ENCODE measurements at places on chromosomes 5 and 9.

DNA sequence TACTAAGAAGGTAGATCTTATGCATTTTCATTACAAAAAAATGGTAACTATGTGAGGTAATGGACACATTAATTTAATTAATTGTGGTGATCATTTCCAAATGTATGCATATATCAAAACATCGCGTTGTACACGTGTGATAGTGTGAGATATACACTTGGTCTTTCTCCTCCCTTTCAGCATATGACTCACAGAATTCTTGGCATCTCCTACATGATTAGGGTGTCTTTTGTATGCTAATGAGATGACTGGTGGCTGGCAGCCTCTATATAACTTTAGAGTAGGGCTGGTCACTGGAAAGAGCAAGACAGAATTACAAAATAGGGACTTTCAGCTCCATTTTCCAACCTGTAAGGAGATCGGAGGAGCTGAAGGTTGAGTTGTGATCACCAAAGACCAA, 1167.6 kb downstream of the CDH12 start:
- DNase-seq, result no peak

- DNase-seq, result no peak
These were observed 391.0 kb upstream of the PTPRD start for GRCh38 chr9:11003836-11004235.

- no peak for DNase-seq
These were observed 74.3 kb downstream of the SLC44A1 start for GRCh38 chr9:105318729-105319191.

- DNase-seq, result no peak
These were observed 171.3 kb downstream of the ST8SIA4 start for GRCh38 chr5:100731768-100732167.

DNA sequence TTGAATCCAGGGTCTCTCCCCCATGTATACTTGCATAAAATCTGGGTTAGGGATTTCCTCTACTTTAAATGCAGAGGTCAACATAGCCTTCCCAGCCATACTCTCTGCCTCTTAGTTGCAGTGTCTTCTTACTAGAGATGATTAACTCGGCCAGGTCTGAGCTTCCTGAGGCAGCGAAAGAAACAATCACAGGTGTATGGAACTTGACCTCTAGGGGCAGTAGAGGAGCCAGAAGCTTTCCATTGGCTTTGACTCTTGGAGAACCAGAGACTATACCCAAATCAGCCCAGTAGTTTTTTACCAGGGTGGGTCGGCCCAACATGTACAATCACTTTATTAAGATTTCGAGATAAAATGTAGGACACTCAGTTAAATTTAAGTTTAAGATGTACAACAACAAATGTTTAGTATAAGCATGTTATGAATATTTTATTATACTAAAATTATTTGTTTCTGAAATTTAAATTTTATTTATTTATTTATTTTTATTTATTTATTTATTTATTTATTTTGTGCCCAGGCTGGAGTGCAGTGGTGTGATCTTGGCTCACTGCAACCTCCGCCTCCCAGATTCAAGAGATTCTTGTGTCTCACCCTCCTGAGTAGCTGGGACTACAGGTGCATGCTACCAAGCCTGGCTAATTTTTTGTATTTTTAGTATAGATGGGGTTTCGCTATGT, 48.0 kb upstream of the DMRT3 start:
- DNase-seq, result no peak

DNA sequence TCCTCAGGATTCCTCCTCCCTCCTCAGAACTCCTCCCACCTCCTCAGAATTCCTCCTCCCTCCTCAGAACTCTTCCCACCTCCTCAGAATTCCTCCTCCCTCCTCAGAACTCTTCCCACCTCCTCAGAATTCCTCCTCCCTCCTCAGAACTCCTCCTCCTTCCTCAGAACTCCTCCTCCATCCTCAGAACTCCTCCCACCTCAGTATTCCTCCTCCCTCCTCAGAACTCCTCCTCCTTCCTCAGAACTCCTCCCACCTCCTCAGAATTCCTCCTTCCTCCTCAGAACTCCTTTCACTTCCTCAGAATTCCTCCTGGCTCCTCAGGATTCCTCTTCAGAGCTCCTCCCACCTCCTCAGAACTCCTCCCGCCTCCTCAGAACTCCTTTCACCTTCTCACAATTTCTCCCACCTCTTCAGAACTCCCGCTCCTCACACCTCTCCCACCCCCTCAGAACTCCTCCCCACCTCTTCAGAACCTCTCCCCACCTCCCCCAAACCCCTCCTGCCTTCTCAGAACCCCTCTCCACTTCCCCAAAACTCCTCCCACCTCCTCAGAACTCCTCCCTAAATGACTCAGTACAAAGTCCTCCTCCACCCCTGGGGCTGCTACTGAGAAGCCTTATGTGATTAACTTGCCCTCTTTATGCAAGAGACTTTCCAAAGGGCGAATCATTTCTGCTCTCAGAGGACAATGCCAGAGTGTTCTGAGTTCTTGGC, 23.2 kb downstream of the SLC46A2 start:
- no peak for DNase-seq

All from cortex of kidney (tissue), 1 donor.